Activated naive CD4-positive, alpha-beta T cell treated with anti-CD3 and anti-CD28 coated beads, Interleukin-2, amount 10 ng/mL, durations not matched to agents 7 days and 5 days (primary cell): ENCODE measurements at places on chromosomes 12 and 14.

GRCh38 chr14:54329082-54329695 lies 67.6 kb upstream of the CDKN3 start:
- DNase-seq: peak; percentile 39

- no peak for DNase-seq
These were observed 495 bp downstream of the ADIPOR2 start for GRCh38 chr12:1691123-1692007.

GRCh38 chr14:52703664-52704063 lies 3.3 kb upstream of the PSMC6 start:
- DNase-seq: no peak

- no peak for DNase-seq
These were observed 4.3 kb upstream of the CD63 start for GRCh38 chr12:55733021-55733555.

DNA sequence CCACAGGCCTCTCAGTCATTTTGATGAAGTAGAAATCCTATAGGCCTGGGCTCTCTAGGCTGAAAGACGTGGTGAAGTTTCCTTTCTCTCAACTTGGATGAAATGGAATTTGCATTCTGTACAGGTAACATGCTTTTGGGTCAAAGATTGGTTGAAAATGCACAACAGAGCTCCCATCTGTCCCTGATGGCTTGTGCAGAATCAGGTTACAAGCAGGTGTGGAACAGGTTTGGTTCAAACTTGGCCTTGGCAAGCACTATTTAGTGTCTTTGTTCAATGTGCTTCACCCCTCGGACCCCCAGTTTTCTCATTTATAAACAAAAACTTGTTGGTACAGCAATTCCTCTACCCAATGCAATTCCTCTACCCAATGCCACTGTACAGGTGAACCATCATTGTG lies 1493.0 kb downstream of the AACS start:
- no peak for DNase-seq

DNA sequence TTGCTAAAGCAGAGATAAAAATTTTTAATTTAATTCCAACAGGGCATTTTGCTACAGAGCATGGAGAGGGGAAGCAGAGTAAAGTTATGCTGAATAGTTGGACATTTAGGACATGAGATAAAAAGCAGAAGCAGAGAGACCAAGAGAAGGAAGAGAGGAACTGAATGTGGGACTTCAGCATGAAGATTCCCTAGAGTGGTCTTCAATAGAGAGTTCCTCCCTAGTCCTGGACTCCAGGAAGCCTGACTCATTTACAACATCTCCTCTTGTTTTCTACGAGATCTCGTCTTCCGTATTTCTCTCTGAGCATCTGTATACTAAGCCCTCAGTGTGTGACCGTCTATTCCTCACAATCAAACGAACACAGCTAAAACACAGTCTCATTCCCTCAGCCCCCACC lies 35.2 kb upstream of the IFT81 start:
- DNase-seq: no peak

GRCh38 chr12:12445165-12445881 lies 88.4 kb downstream of the BORCS5 start:
- no peak for DNase-seq

DNA sequence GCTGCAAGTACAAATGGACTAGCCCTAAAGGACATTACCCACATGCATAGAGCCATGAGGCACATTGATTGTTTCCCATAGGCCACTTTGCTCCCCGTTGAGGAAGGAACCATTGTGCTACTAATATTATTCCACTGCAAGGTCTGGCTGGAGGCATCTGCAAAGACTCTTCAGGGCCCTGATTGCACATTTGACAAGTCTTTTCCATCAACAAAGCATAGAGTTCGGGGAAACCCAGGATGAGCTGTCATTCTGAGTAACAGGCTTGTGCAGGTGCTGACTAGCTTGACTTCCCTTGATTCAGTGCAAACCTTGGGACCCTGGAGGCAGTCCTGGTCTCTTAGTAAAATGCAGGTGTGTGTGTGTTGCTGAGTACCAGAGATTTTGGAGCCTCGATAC lies 73.8 kb downstream of the SUSD6 start:
- peak; percentile 57 for DNase-seq

- DNase-seq: no peak
These were observed 727.6 kb upstream of the TMEM132C start for GRCh38 chr12:127539226-127539858.

GRCh38 chr12:55694651-55695050 lies 13.1 kb downstream of the ITGA7 start:
- no peak for DNase-seq

DNA sequence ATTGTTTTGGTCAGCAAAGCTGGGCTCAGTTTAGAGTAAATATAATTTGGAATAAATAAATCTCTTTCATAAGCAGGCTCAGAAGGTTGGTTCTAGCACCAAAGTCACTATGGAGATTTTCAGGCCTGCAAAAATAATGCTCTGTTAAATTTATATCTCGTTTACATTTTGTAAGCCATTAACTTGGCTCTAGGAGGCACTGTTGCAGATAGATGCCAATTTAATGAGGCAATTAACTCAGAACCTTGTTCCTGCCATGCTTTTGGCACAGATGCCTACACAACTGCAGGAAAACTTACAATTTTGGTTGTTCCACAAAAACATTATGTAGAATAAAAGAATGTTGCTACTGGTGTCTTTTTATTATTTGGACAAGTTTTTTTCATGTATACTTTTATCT lies 428.1 kb downstream of the FLRT2 start:
- no peak for DNase-seq

GRCh38 chr14:71728386-71728785 lies 203.8 kb upstream of the RGS6 start:
- no peak for DNase-seq

DNA sequence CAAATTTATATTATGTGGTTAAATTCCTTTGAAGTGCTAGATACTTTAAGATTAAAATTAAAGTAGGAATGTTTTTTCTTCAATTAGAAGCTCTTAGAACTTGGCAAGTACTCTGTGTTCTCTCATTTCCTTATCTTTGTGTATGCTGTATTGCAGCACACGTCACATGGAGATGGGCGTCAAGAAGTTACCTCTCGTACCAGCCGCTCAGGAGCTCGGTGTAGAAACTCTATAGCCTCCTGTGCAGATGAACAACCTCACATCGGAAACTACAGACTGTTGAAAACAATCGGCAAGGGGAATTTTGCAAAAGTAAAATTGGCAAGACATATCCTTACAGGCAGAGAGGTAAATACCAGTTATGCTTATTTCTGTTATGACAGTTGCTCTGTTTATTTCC lies 19.7 kb downstream of the MARK3 start:
- DNase-seq: no peak

GRCh38 chr14:53881161-53881871 lies 75.3 kb downstream of the BMP4 start:
- no peak for DNase-seq

GRCh38 chr12:91009319-91009950 lies 4.7 kb upstream of the EPYC start:
- no peak for DNase-seq

- DNase-seq: no peak
These were observed 21.0 kb downstream of the CFAP54 start for GRCh38 chr12:96510306-96510764.

DNA sequence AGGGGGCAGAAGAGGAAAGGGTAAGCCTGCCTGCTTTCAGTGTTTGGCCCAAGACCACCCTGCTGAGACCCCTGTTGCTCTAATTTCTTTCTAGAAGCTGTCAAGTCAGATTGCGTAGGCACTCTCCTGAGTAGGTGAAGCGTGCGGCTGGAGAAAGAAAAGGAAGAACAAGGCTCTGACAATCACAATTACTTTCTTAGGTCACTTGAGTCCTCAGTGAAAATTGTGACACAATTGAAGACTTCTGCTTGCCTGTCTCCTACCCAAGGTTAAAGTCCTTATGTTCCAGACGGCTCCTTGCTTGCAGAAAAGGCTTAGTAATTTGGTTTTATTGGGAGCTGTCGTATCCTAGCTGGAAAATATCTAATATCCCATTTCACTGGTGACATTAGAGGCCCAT lies 721 bp upstream of the CTSG start:
- no peak for DNase-seq

GRCh38 chr12:104738776-104739642 lies 219.1 kb downstream of the SLC41A2 start:
- no peak for DNase-seq

DNA sequence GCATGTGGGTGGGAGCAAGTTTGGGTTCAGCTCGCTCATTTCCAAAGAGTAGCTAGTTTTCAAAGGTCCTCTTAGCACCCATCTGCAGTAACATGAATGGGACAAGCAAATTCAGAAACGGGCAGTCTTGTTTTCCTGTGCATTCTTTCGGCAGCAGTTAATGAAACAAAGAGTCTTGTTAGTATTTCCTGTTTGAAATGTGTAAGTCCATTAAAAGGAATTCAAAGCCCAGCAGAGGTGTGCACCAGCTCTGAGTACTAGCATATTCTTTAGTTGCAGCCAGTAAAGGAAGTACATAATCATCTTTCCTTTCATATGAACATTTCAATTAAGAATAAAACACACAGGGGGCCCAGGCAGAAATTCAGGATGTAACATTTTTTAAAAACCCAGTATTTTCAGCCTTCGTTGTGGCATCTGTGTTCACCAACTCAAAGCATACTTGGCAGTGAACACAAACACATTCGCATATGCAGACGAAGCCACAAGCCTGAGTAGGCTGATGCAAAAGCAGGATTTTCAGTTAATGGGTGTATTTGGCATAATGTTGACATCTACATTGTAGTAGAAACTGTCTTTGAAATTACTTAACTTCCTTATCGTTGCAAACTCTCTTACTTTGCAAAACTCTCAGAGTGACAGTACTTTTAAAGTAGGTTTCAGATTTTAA lies 570.0 kb upstream of the FLRT2 start:
- DNase-seq: no peak

- DNase-seq: no peak
These were observed 181.0 kb downstream of the KTN1 start for GRCh38 chr14:55760789-55761566.

- no peak for DNase-seq
These were observed 769.3 kb upstream of the FLRT2 start for GRCh38 chr14:84760489-84761126.

DNA sequence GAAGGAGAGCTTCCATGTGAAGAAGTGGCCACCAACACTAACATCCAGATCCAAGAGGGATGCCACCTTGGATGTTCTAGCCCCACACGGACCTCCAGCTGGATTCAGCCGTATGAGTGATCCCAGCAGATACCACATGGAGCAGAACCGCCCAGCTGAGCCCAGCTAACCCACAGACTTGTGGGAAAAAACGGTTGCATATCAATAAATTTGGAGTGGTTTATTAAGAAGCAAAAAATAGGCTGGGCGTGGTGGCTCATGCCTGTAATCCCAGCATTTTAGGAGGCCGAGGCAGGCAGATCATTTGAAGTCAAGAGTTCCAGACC lies 11.9 kb upstream of the IFT81 start:
- no peak for DNase-seq

DNA sequence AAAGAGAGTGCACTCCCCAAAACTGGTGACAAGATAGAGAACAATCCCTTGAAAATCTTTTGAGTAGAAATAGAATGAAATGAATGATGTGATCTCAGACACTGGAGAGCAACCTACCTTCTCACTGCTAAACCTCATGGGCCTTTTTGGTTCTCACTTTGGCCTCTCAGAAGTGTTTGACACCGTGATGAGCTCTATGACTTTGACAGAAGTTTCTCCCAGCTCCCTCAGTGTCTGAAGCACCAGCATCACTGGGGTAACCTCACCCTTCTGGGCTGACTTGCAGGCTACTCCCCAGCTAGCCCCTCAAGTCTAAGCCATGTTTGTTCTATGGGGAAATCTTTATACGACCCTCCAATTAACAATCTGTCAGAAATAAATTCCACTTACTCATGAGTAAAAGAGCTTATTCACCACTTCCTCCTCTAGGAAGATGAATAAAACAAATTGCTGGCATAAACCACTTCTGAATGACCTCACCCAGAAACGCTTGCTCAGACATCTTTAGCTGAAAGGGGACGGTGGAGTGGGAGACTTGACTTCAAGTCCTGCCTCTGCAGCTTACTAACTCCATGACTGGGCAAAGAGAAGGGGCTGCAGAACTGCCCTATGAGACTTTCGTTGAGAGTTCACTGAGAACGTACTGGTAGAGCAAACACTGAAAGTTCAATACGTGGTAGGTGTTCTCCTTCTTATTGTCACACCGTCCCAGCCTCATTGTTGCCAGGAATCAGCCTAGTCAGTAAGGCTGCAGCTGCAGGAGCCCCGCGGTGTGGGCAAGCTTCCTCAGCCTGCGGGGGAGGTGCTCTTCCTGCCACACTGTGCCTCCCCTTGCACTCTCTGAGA lies 46.5 kb downstream of the ST8SIA1 start:
- DNase-seq: no peak

GRCh38 chr12:9869307-9870161 lies at the start of gene CLEC2B:
TSS of gene CLEC2B (minus strand) at chr12:9869354.
- DNase-seq: peak; percentile 56

GRCh38 chr14:91454155-91454554 lies 36.5 kb upstream of the CCDC88C start:
- no peak for DNase-seq

- DNase-seq: no peak
These were observed 44.4 kb upstream of the CPM start for GRCh38 chr12:68977335-68977734.

DNA sequence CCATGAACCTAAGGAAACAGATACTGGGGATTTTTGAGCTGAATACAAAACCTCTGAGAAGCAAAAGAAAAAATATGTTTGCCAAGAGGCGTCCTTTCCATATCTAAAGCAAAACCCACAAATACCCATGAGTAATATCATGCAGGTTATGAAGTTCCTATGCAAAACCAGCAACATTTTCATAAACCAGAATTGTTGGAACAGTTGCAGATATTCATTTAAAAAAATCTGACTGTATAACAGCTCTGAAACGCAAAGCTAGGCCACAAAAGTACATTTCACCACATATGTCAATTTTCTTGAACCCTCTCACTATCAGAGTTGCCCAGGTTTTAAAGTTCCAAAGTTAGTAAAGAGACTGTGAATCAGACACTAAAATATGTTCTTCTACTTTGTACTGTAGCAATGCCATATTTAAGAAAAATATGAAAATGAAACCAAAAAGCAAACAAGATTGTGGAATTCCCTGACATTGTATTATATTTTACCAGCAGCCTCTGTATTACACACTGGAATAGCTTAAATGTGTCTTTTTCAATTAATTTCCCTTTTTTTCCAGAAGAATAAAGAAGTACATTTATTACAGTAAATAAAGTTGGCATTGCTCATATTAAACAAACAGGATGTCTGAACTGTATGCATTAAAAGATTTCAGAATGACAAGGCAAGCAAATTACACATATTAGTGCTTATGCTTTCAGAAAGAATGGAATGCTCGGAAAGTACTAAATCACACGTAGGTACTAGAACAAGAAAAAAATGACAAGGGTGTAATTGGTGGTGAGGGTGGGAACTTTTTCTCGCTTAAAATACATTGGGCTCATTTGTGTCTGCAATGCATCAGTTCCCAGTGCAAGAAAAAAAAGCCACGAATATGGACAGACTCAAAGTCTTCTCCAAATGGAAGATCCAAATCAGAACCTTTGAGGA lies 33.6 kb upstream of the HIF1A start:
- no peak for DNase-seq

DNA sequence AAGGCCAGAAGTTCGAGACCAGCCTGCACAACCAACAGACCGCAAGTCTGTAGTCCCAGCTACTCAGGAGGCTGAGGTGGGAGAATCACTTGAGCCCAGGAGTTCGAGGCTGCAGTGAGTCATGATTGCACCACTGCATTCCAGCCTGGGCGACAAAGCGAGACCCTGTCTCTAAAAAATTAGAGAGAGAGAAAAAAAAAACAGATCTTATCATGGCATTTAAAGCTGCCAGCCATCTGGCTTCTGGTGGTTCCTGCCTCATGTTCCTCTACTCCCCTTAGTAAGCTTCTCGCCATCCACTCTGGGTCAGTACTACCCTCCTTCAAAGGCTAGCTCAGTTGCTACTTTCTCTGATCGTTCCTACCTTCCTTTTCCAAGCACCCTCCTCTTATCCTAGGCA lies 16.1 kb downstream of the CLSTN3 start:
- no peak for DNase-seq
